ENCODE measurements at places on chromosomes 16 and 17.

GRCh38 chr17:78774956-78775571 is 7.0 kb downstream of the CYTH1 start:
- peak; percentile 49 for DNase-seq

- no peak for DNase-seq
Observed at GRCh38 chr17:34763728-34764665, 184.6 kb downstream of the TMEM132E start.

DNA sequence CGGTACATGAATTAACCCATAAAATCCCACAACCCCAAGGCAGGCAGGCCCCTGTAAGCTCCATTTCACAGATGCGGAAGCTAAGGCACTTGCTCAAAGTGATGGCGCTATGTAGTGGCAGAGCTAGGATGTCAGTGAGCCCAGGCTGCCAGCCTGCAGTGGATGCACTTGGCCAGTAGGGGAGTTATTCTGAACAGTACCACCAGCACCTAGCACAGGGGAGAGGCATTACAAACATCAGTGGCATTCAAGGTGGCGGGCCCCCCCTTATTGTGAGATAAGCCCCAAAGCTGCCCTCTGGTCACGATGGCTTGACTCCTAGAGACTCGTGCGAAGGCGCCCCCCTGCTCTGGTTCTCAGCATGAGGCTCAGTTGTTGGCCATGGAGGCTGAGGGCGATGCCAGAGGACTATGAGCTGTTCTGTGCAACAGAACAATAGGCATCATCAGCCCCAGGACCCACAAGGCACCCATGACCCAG is 33.8 kb downstream of the GTF3C1 start:
- DNase-seq: no peak

GRCh38 chr16:30741461-30741914 is 6.7 kb upstream of the PHKG2 start:
- DNase-seq: no peak

DNA sequence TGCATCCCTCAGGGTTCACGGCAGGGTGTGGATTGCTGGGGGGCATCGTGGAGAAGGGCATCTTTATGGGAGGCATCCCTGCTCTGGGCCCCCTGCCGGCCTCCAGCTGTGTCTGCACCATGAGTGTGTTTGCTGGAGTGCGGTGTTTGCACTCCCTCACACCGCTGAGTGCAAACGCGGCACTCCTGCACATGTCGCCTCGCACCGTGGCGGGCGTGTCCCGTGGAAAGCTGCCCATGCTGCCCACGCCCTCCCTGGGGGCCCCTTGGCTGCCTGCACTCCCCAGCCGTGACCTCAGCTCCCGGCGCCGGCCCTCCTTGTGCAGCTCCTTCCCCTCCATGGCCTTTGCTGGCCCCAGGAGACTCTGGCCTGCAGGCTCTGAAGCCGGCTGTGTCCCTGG is 74.6 kb upstream of the ZNF750 start:
- DNase-seq: no peak

DNA sequence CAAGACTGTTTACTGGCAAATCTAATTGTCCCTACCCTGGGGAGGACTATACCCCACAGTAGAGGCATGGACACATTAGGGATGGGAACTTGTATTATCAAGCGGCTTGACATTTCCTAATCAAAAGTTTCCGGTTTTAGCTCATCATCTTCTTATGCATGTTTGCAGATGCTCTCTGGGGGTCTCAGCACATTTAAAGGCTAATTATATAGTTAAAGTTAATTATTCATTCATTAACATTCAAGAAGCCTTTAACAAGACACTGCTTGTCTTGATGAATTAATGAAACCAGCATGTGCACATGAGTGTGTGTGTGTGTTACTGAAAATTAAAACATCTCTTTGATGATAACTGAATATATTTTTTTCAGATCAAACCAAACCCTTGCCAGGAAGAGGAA is 377.1 kb downstream of the GRIN2A start:
- DNase-seq: no peak

DNA sequence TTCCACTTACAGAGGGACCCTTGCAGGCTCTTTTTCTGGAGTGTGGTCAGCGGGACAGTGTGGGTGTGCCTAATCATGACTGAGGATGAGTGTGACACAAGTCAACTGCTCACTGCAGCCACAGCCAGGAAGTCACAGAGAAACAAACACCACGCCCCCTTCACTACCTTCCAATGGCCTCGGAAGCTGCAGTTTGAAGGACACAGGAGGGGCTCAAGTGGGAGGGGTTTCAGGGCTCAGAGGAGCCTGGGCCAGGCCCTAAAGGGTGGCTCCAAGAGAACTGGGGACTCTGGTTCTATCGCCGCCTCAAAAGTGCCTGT is 116.2 kb upstream of the SDK2 start:
- DNase-seq: no peak

GRCh38 chr16:78177987-78178386 is 78.5 kb downstream of the WWOX start:
- no peak for DNase-seq

DNA sequence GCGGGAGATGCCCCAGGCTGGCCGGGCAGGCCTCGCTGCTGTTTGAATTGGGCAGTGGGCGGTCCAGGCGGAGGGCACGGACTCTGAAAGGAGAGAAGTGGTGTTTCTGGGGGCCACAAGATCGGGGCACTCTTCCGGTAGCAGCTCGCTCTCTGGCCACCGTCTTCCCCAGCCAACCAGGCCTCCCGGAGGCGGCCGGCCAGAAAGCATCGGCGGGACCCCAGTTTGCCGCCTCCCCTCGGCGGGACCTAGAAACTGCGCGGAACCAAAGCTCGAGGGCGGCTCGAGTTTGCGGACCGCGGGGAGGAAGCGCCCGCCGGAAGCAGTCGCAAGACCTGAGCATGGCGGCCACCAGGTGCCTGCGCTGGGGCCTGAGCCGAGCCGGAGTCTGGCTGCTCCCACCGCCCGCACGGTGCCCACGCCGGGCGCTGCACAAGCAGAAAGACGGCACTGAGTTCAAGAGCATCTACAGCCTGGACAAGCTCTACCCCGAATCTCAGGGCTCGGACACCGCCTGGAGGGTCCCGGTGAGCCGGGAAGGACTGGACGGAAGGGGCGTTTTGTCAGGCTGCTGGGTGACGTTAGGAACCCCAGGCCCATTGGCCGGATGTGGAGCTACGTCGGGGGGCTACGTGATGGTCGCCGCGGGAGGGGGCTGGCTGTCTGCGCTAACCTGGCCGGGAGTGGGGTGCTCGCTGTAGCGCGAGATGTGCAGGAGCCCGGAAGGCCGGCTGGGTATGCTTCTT is at the start of gene MRPL58:
MRPL58 (plus strand) TSS at position 325 of the 746 bp plus-strand sequence; CDS start at position 342, 17 bp downstream.
- DNase-seq: peak; percentile 68

DNA sequence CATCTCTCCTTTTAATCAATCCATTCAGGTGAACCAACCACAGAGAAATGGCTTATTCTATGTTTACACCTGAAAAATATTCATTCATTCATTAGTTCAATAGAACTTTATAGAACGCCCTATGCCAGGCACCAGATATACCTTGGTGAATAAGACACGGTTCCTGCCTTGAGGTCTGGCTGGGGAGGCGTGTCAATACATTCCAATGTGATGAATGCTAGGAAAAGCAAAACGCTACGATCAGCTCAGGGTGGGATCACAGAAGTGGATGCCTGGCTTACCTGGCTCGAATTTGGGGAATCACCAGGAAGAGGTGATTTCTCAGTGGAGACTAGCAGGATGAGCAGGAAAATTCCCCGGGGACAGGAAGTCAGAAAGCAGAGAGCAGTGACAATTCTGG is 17.5 kb upstream of the WFIKKN2 start:
- no peak for DNase-seq

- DNase-seq: no peak
Observed at GRCh38 chr17:57920916-57921703, 34.1 kb downstream of the CUEDC1 start.
